Stimulated activated CD8-positive, alpha-beta memory T cell treated with anti-CD3 and anti-CD28 coated beads, Interleukin-4, amount 100 ng/mL, for 48 hours (primary cell): ENCODE measurements at places on chromosomes 16 and 17.
A peak's percentile ranks its signal among the peaks of the same experiment; 100 is the strongest.

DNA sequence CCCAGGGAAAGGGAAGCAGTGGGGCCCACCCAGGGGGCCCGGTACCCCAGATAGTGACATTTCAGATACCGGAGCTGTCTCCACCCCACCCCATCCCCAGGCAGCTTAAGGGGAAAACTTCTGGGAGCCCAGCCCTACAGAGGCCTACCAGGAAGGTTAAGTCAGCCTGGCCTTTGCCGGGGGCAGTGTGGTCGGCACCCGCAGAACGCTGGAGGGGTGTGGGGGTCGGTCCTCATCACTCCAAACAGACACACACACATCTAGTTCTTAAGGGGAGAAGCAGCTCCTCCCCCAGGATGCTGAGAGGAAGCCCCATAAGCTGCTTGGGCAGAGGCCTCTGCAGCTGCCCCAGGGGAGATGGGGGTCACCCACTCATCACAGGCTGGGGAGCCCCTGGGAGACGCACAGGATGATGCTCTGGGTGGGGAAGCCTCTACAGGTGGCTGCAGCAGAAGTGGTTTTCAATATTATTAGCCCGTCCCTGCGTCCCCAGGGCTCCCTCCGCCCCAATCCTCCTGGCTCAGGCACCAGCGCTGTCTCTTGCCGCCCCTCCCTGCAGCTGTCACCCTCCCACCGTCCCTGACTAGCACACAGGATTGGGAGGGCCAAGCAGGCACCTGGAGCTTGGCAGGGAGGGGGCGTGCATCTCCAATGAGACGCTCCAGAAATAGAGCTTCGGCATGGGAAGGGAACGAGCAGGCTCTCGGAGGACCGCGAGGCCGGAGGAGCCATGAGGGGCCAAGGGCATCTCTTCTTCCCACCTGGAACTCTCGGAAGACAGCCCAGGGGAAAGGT lies 1.4 kb upstream of the ABR start:
- no peak for DNase-seq

- peak; percentile 89 for DNase-seq
These were observed 30.0 kb downstream of the TBCD start for GRCh38 chr17:82781894-82782274.

GRCh38 chr17:17810084-17810894 lies 26.5 kb downstream of the SREBF1 start:
- DNase-seq: no peak

GRCh38 chr16:10878328-10878643 lies 1.3 kb downstream of the CIITA start:
- DNase-seq: no peak

DNA sequence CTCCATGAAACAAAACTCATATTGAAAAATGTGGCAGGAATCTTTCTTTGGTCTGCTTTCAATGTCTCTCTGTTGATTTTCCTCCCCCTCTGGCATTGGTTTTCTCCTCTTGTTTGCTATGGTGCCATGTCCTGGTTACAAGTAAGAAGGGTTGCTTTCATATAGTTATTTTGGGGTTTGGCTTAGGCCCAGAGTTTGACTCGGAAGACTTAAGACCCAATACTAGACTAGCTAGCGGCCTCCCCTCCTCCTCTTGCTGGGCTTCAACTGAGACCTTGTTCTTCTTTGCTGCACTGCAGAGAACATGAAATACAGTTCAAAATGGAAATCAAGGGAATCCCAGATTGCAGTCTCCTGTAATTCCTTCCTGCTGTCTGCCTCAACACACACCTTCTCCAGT lies 30.0 kb upstream of the CLEC18A start:
- no peak for DNase-seq

- DNase-seq: no peak
These were observed 32.0 kb upstream of the SLC5A10 start for GRCh38 chr17:18919963-18920362.

DNA sequence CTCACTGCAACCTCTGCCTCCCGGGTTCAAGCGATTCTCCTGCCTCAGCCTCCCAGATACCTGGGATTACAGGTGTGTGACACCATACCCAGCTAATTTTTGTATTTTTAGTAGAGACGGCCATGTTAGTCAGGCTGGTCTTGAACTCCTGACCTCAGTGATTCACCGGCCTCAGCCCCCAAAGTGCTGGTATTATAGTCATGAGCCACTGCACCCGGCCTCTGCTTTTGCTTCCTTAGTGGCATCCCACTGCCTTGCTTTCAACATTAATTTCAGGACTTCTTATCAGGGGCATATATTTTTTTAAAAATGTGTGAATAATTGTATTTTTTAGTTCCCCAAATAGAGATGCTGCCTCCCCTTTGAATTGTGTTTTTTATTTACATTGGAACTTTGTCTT lies 98.8 kb downstream of the SYCE1L start:
- DNase-seq: no peak

DNA sequence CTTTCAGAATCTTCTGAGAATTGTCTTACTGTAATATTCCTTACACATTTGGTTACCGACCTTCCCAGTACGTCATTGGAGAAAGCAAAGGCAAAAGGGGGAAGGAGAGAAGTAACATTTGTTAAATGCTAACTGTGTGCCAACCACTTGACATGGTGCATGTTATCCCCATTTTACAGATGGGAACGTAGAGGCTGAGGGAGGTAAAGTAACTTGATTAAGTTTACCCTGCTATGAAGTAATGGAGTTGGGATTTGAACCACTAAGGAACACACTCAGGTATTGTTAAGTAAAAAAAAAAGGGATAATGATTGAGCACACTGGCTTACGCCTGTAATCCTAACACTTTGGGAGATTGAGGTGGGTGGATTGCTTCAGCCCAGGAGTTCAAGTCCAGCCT lies 156.4 kb downstream of the PRKCA start:
- no peak for DNase-seq

DNA sequence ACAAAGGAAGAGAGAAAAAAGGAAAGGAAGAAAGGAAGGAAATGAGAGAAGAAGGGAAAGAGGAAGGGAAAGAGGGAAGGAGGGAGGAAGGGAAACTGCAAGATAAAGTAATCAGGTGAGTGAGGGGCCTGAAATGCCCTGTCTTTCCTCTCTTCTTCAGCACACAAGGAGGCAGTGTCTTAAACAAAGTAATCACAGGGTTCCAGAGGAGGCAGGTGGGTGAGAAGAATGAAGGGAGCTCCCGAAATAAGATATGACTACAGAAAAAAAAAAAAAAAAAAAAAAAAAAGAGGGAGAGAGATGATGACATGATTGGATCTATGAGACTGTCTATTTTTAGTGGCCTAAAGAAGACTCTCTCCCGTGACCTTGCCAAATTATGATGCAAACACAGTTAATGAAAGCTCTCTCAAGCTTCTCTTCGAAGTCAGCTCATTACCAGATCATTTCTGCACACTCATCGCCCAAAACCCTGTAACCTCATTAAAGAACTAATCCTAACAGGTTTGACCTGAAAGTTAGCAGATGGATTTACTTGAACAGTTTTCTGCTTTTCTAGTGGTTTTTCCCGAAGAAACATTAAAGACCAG lies 53.6 kb downstream of the CDH11 start:
- DNase-seq: no peak

- DNase-seq: no peak
These were observed 90.4 kb downstream of the IRF8 start for GRCh38 chr16:85989376-85989775.

GRCh38 chr16:65658349-65658748 lies 536.5 kb upstream of the CDH11 start:
- no peak for DNase-seq

DNA sequence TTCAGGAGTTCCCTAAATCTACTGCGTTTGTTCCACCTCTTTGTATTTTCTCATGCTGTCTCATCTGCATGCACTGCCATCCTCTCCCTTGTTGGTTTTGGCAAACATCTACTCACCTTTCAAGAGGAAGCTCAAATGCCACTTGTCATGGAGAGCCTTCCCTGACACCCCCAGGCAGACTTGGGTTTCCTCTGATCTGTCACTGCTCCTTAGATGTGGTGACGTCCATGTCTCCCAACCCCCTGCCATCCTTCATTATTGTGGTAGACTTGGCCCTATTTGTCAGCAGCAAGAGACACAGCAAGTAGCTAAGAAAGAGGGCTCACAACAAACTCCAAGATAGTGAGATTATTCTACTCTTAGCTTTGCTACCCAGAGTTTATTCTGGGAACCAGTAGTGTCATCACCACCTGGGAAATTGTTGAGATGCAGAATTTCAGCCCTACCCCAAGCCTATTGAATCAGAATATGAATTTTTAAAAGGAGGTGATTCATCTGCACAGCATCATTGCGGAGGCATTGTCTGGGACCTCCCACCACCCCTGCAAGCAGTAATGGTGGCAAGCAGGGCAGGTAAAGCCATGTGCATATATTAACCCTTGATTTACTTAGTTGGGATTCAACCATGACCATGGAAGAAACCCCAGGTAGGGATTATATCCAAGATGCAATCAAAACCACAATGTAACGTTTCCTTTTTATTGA lies 248.9 kb downstream of the SHISA9 start:
- no peak for DNase-seq

DNA sequence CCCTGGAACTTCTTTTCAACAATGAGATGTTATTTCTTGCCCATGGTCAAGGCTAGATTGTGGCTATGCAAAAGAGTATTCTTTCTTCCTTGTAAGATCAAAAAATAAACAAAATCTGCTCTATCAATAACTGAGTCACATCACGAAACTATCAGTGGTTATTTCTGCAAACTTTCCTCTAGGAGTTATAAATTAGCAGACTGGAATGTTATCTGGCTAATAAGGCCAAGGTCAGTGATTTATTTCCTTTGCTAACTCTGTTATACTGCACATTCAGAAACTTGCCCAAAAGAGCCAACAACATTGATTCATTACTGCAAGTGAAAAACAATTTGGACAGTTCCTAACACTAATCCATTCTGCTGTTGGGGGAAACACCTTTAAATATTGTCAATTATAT lies 5.0 kb downstream of the ARL6IP1 start:
- no peak for DNase-seq
